ENCODE measurements at places on chromosomes 2 and 18. TPM values are rescaled to one million over a fixed set of nuclear protein-coding genes. Genes with fewer than 3 reads are reported as not detected.

The ZC3H6 gene
- total RNA-seq = 7.6 TPM

The RNASEH1 gene
- total RNA-seq = 39.4 TPM

The HOXD4 gene
- total RNA-seq = not detected

The AP1S3 gene
- total RNA-seq = 11.3 TPM

The CKAP2L gene
- 24.3 TPM for total RNA-seq

The CNDP1 gene
- total RNA-seq = not detected

The LAMA3 gene
- total RNA-seq = 0.31 TPM

DNA sequence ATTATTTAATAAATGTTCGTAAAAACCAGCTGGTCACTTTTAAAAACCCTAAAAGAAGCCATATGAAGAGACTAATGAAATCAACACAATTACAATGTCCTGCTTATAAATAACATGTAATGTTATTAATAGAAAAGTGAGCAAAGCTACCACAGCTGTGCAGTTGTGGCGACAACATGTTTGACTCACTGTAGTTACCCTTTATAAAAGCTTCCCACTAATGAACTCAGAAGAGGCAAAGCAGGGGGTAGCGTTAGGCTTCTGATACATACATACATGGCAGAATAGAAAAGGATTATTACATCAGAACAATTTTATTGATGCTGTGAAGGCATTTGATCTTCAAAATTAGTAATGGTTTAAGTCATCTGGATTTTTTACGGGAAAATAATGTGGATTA is 219.7 kb downstream of the SLC4A10 start:
- DNase-seq = no peak

DNA sequence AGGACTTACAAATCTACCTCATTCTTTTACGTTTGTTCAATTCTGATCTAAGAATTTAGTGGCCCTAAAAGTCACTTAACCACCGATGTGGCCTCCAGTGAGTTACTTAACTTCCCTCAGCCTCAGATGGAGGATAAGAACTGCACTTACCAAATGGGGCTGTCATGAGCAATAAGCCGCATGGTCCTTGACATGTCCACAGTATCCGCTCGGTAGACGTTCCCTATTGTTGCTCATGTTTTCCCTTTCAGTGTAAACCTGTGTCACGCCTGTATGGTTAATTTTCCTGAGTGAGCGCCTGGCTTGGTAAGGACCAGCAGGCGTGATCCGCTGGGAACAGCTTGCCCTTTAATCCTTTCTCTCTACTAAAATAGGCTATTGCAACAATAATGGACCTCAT is 20.3 kb downstream of the SEC11C start:
- DNase-seq = no peak

DNA sequence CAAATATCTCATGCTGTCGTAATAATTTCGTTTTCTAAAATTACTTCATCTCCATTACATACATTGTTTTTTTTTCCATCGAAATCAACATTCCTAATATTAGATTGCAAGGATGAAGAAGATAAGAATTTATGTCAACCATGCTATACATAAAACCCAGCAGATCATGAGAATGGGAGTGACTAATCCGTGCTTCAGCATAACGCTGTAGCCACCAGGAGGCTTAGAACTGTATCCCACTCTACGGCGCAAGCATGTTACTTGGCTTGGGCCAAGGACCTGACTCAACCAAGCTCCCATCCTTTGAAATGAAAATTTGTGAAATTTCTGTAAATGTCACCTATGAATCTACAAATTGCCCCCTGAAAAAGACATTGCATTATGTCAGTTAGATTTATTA is 392.5 kb downstream of the FIGN start:
- no peak for DNase-seq

- DNase-seq = no peak
Observed at GRCh38 chr2:43486603-43487002, 109.2 kb downstream of the THADA start.

GRCh38 chr2:81739966-81740365 is 1435.4 kb upstream of the LRRTM1 start:
- no peak for DNase-seq
